ENCODE measurements at places on chromosomes 11 and 22.
A peak's percentile ranks its signal among the peaks of the same experiment; 100 is the strongest.

GRCh38 chr11:44939673-44940395 is 10.8 kb downstream of the TP53I11 start:
- peak; percentile 46 for DNase-seq

- DNase-seq = peak; percentile 43
These were observed 4.8 kb upstream of the ARHGEF12 start for GRCh38 chr11:120331301-120331996.

GRCh38 chr11:116980136-116980793 is 118.0 kb downstream of the SIK3 start:
- no peak for DNase-seq

DNA sequence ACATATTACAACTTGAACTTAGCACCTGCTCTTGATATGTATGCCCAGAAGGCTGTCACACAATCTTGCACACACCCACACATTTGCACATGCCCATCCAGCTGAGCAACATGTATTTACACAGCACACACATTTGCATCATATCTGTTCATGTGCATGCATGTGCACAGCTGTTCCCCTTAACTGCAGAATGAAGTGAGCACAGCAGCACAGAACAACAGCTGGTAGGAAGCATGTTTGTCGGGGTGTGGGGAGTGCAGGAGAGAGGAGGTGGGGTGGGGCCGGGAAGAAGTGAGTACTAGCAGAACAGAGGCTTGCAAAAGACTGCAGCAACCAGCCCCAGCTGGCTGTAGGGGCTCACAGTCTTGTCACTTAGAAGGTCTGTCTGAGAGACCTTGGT is 296.5 kb downstream of the KIRREL3 start:
- DNase-seq = no peak

GRCh38 chr22:45628515-45628914 is 43.1 kb upstream of the ATXN10 start:
- no peak for DNase-seq

- DNase-seq = no peak
These were observed 17.9 kb upstream of the EMID1 start for GRCh38 chr22:29187831-29188230.

DNA sequence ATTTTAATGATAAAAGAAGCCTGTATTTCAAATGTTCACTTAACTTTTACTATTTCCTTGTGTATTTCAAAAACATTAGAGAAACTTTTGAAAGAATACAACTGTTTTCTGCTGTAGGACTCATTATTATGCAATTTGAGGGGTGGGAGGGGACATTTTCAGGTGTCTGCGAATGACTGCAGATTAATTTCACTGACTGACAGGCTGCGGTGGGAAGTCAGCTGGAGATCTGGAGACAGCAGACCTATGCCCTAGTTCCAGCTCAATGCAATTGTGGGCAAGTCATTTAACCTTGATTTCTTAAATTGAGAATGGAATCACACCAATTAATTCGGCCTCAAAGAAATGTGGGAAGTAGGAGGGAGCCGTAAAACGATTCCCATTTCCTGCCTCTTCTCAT is 128.7 kb downstream of the ARL14EP start:
- DNase-seq = no peak

DNA sequence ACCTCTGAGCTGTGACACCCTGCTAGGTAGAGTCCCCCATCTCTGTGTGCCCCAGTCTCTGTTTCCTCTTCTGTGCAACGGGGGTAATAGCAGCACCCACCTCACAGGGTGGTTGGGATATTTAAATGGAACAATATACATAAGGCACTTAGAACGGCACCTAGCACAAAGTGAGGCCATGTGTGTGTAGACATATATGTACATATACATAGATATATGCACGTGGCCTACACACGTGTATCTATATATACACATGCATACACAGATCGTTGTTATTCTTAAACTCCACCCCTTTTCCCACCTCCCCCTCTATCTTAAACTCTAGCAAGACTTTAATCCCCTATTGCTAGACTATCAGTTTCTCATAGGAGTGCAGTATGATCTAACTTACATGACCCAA is 2.4 kb downstream of the WNT11 start:
- DNase-seq = no peak

DNA sequence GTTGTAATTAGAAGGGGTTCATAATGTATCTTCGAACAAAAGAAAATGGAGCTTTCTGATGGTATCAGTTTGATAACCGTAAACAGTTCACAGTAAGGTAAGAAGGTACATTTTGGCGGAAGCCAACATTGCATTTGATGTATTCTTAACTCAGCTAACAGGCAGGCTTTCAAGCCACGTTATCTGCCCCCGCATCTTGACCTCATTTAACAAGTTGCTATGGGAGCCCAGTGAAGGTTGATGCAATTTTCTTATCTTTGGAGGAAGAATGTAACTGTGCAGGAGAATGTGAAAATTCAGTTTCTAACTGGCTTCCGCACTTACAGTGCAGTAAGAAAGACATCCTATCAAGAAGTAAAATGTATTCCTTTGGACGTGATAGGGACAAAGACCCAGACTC is 110.6 kb downstream of the ETS1 start:
- no peak for DNase-seq

GRCh38 chr11:2115308-2115707 is 23.9 kb downstream of the IGF2 start:
- no peak for DNase-seq

DNA sequence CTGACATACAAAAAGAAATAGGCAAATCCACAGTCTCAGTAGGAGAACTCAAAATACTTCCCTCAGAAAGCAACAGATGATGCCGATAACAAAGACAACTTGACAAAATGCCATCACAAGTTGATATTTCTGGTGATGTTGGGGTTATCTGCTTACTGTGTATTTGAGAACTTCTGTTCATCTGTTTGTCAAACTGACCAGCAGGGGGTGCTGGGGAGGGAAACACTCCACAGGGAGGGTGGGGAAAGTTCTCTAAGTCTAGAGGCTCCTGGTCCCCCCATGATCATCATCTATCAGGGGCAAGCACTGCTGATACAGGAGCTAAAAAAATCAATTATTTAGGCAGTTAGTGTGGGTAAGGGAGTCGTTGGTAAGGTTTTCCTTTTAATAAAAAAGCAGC is 19.2 kb downstream of the GLYATL1 start:
- DNase-seq = no peak

DNA sequence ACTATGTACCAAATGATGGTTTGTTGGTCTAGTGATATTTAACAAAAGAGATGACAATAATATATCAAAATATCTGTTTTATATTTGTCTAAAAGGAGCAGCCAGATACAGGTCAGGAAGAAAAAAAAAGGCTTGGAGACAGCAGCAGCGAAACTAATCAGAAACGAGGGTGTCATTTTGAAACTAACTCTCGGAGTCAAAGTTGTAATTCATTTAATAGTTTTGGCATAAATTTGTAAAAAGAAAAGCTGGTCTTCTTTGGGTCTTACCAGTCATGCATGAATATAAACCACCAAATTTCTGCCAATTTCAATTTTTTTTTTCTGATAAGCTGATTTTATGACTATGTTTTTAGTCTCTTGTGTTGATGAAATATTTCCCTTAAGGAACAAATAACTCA is 25.5 kb downstream of the NPAT start:
- no peak for DNase-seq

- DNase-seq = no peak
These were observed 20.0 kb downstream of the GUCY1A2 start for GRCh38 chr11:106998116-106998915.

- no peak for DNase-seq
These were observed 43.3 kb downstream of the DNAJC24 start for GRCh38 chr11:31412946-31413345.

GRCh38 chr11:102244681-102245409 is 72.4 kb upstream of the BIRC3 start:
- DNase-seq = no peak

GRCh38 chr11:2846056-2846455 is 39.5 kb downstream of the CDKN1C start:
- DNase-seq = no peak

DNA sequence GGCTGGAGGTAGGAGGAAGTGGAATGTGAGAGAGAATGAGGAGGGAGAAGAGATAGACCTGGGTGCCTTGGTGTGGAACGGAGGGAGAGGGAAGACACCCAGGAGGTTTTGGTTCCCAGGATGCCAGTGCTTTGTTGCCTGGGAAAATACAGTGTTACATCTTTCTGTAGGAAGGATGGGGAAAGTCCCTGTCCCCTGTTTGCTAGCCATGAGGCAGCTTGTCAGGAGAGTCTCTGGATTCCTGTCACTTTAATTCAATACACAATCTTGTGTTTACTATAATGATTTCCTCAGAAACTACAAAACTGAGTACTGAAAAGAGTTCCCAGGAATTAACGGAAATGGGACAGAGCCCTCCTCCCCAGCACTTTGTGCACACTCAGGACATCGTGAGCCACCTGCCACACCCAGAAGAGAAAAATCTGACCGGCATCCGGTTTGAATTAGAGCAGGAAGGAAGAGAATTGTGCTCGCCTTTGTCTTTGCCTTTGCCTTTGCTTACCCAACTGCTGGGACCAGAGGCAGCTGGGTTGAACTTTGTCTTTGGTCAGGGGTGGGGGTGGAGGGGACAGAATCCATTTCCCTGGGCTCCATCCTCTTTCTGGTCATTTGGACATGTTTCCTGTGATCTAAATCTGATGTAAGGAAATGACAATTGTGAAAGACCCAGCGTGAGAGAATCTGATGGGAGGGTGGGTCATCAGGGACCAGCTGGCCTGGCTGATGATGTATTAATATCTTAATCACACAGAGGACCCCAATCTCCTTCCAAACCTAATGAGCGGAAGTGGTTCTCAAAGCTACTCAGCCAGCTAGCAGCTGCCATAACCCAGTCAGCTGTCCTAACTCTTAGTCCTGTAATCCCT is 1.3 kb upstream of the LIMK2 start:
- peak; percentile 34 for DNase-seq

DNA sequence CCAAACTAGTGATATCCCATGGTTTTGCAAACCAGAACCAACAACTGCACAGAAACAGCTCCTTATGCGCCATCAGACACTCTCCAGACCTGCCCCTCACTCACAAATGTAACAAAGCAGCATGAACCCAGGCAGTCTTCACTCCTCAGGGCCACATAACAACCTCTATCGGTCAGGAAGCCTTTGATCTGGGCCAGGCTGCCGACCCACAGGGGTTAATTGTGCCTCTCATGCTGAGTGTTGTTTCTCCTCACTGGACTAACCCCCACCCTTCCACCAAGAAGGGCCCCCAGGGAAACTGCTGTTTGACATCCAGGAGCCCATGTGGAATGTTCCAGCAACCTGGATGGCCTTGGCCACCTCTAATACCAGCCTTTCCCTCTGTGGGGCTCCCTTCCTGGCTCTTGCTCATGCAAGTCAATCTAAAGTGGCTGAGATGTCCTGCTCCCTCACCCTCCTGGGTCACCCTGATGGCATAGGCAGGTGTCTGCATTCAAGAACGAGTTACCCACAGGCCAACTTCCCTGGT is 7.9 kb upstream of the RGL4 start:
- DNase-seq = no peak

Measured in left ventricle myocardium inferior (tissue), 1 donor.